ENCODE measurements at places on chromosomes 6 and 20. TPM values are rescaled to one million over a fixed set of nuclear protein-coding genes. Genes with fewer than 3 reads are reported as not detected.

The ARHGAP40 gene
- not detected for total RNA-seq

The COX4I2 gene
- total RNA-seq = not detected

The TASP1 gene
- 9.6 TPM for total RNA-seq

The METTL24 gene
- total RNA-seq = not detected

The MEP1A gene
- total RNA-seq = not detected

The CDH4 gene
- total RNA-seq = 2.1 TPM

The OPRL1 gene
- total RNA-seq = 0.51 TPM

The PNPLA1 gene
- total RNA-seq = not detected

The TNNC2 gene
- total RNA-seq = not detected

The TRIM27 gene
- 117 TPM for total RNA-seq

The RHAG gene
- total RNA-seq = not detected

The NKX2-2 gene
- total RNA-seq = 3.7 TPM

The SUMO4 gene
- not detected for total RNA-seq

The MAS1L gene
- total RNA-seq = not detected

The NDUFAF4 gene
- total RNA-seq = 52.0 TPM

The PAX1 gene
- 0.12 TPM for total RNA-seq

The FAM217A gene
- not detected for total RNA-seq

The CD83 gene
- 20.1 TPM for total RNA-seq

The IRF4 gene
- not detected for total RNA-seq

The SIRPB1 gene
- 0.11 TPM for total RNA-seq

The VGLL2 gene
- not detected for total RNA-seq

The KHDRBS2 gene
- not detected for total RNA-seq

The MAVS gene
- 11.5 TPM for total RNA-seq

The PACRG gene
- total RNA-seq = not detected

The TMEM244 gene
- 2.7 TPM for total RNA-seq

The PRL gene
- total RNA-seq = not detected

The ARID1B gene
- total RNA-seq = 15.7 TPM

The REM1 gene
- total RNA-seq = not detected

The CLDN20 gene
- 0.54 TPM for total RNA-seq

The RBPJL gene
- not detected for total RNA-seq

The PLCB1 gene
- total RNA-seq = 2.3 TPM

The SYNCRIP gene
- 153 TPM for total RNA-seq

The SMIM13 gene
- 29.0 TPM for total RNA-seq

The HLA-DOA gene
- 1.9 TPM for total RNA-seq

The GHRH gene
- total RNA-seq = not detected

The IL17A gene
- not detected for total RNA-seq

The SNX9 gene
- total RNA-seq = 47.4 TPM

The SNRPB2 gene
- total RNA-seq = 69.8 TPM

The CTSZ gene
- total RNA-seq = 127 TPM
